RCC 7860 (cell line): ENCODE measurements at places on chromosomes 5 and 9.
A peak's percentile ranks its signal among the peaks of the same experiment; 100 is the strongest.

GRCh38 chr9:532707-533106, 308.8 kb upstream of the DMRT1 start:
- no peak for DNase-seq

GRCh38 chr5:165538065-165538464, 2032.6 kb downstream of the MAT2B start:
- DNase-seq, result no peak

GRCh38 chr9:107484117-107484723, 5.3 kb downstream of the KLF4 start:
- DNase-seq, result peak; percentile 69

GRCh38 chr9:74361508-74361907, 135.6 kb upstream of the RORB start:
- no peak for DNase-seq

DNA sequence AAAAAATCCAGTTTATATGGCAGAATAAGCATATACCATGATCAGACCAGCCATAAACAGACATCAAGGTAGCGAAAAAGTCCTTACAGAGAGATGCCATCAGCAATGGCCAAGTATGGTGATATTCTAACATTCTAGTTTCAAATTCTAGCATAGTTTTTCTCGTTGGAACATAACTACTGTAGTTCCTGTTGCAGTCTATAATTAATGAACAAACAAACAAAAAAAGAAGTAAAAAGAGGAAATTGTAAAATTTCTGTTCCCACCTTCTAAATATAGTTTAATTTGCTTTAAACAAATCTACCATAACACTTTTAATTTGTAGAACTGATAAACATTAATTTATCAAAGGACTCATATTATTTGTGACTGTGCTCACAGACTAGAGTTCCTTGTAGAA, 9.9 kb upstream of the CD180 start:
- DNase-seq, result no peak

DNA sequence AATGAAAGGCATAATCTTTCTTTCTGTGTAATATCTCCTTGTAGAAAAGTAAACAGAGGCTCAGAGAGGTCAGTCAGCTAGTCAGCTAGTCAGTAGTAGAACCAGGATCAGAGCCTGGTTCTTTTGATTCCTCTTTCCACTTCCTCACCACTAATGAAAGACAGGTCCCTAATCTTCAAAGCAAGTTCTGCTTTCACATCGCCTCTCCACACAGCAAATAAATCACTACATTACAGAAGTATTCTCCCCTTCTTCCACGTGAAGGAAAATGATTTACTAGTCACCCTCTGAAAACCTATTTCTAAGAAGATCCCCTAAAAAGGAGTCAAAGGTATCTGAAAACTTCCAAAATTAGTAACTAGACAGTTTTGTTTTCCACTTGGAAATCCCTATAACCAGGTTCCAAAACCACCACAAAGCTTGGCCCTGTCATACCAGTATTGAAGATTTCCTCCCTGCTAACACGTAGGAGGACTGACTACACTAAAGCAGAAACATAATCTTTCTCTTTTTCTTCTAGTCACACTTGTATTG, 140.5 kb upstream of the TARS1 start:
- DNase-seq, result no peak

DNA sequence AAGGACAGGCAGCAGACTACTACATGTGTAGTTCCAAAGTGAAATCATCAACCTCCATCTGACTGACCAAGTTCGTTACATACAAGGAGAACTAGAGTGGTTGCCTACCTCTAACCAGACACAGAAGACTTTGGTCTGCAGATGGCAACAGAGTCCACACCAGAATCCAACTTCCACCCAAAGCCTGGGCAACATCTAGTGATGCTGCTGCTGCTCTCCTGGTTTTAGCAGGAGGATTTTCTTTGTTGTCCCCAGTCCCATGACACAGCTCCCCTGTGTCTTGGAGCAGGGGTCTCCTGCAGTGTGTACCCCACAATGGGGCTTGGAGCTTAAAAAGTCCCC, 46.4 kb upstream of the APC start:
- no peak for DNase-seq

DNA sequence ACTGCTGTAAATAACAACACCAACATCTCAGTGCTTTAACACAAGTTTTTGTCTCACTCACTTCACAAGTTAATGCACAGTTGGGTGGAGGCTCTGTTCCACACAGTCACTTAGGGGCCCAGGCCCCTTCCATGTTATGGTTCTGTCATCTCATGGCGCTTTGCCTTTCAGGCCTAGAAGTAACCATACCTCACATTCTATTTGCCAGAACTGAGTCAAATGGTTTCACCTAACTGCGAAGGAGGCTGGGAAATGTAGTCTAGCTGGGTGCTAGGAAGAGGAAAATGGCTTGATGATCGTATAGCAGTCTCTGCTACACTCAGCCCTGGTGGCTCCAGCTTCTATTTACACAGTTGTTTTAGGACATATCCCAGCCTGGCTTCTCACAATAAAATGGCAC, 23.1 kb upstream of the MVB12B start:
- no peak for DNase-seq

DNA sequence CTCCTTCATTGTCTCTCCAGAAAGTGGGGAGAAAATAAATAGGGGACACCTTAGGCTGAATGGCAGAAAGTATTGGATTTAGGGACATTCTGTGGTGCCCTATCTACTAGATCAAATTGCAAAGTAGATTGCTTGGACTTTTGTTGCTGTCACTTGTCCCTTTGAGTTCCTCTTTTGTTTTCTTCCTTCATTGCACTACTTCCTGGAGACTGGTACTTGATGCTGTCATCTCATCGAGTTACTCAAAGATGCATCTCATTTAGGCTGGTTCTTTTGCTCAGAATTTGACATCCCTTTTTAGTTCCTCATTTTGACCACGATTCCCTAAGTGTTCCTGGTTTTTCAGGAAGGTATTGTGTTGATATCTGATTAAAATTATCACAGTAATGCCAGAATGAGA, 137.6 kb downstream of the ADGRV1 start:
- DNase-seq, result no peak

DNA sequence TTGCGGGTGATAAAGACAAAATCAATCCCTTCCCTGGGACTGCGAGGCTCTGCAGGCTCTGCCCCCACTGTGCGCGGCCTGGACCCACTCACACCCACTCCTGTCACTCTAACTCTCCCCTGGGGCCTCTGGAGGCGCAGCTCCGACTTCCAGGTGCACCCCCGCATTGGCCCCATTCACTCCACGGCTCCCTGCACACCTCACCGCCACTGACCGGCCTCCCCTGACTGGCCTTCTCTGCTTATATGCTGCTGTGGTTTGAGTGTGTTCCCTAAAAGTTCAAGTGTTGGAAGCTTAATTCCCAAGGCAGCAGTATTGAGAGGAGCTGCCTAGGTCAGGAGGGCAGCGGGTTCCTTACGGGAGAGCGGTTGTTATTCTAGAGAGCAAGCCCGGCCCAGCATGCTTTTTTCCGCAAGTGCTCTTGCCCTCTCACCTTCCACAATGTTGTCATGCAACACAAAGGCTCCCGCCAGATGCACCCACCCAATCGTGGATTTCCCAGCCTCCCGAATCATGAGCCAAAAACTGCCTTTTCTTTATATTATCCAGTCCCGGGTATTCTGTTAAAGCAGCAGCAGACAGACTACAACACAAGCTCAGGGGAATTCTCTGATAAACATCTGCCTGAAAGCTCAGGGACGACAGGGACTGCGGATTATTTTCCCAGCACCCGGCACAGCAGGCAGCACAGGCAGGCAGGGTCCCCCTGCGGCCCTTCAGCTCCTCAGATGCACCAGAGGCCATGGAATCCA, 73.5 kb upstream of the LRRTM2 start:
- no peak for DNase-seq

- no peak for DNase-seq
Measured at GRCh38 chr5:127423173-127423798, 94.2 kb upstream of the PRRC1 start.

- DNase-seq, result no peak
Measured at GRCh38 chr5:132483101-132483500, 7.5 kb downstream of the IRF1 start.

DNA sequence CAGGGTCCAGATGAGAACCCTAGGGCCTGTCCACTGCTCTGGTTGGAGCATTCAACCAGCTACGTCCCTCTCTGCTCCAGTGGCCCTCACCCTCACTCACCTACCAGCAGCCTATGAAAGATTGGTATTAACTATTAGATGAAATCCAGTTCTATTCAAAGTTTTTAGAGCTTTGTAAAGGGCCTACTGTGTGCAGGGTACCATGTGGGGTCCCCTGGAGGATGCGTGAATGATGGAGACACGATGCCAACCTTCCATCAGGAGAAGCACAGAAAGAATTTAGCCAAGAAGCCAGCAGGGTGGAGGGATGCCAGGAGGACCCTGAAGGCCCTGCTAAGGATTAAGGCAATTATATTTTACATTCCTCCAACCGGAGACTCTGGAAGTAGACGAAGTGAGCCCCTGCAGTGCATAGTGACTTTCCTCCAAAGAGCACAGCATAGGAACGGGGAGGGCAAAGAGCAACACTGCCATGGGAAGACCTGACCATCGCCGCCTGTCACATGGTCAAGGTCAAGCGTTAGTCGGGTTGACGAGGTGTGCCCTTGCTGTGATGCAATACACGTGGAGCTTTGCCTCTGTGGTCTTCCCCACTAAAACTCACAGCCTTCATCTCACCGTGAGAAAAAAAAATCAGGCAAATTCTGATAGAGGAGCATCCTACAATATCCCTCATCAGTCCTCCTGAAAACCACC, 22.8 kb upstream of the ANKRD33B start:
- no peak for DNase-seq

DNA sequence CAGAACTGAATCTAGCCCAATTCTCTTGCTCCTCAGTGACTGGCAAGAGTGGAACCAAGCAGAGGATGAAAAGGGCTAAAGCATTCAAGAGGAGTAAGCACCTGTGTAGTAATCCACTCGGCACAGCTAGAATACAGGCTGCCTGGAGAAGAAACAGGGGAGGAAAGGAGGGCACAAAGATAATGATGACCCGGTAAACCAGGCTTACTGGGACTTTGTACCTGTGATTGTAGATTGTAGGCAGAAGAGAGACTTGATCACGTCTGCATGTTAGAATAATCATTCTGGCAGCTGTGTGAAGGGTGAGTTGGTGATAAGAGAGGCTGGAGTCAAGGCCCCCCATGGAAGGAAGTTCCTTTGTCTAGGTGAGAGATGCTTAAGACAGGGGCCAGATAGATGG, 20.6 kb upstream of the TNFSF15 start:
- no peak for DNase-seq

- no peak for DNase-seq
Measured at GRCh38 chr5:56172241-56172640, 60.9 kb downstream of the ANKRD55 start.

GRCh38 chr9:72786948-72787347, 165.9 kb downstream of the ALDH1A1 start:
- no peak for DNase-seq

GRCh38 chr9:83538172-83538889, at the start of gene FRMD3:
TSS of gene FRMD3 (minus strand) at chr9:83538401. CDS start at chr9:83538231, 170 bp downstream.
- DNase-seq, result peak; percentile 53

- no peak for DNase-seq
Measured at GRCh38 chr5:10439692-10440091, 2.0 kb upstream of the ROPN1L start.

DNA sequence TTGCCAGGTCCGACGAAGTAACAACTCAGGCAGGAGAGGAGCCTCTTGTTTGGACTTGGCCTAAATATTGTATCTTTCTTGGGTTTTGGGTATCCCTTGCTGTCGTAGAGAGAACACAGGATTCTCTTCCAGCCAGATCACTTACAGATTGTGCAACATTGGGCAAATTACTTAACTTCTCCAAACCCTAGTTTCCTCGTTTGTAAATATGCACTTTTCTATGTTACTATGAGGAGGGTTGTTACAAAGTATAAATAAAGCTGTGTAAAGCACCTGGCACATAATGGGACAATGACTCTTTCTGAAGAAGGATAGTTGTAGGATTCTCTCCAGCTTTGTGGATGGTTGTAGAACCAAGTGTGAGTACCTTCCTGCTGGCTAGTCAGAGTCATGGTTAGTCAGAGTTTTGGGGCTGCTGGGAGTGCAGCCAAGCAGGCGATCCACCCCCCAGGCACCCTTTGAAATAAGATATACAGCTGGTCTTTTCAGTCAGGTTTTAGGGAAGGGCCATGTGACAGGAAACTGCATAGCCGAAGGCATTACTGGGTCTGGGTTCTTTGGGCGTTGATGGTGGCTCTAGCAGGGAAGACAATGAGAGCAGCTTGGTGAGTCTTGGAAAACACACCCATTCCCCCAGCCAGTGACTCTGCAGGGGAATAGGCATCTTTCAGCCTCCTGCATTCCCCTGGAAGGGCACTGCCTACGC, 49.9 kb upstream of the GDNF start:
- DNase-seq, result peak; percentile 76

DNA sequence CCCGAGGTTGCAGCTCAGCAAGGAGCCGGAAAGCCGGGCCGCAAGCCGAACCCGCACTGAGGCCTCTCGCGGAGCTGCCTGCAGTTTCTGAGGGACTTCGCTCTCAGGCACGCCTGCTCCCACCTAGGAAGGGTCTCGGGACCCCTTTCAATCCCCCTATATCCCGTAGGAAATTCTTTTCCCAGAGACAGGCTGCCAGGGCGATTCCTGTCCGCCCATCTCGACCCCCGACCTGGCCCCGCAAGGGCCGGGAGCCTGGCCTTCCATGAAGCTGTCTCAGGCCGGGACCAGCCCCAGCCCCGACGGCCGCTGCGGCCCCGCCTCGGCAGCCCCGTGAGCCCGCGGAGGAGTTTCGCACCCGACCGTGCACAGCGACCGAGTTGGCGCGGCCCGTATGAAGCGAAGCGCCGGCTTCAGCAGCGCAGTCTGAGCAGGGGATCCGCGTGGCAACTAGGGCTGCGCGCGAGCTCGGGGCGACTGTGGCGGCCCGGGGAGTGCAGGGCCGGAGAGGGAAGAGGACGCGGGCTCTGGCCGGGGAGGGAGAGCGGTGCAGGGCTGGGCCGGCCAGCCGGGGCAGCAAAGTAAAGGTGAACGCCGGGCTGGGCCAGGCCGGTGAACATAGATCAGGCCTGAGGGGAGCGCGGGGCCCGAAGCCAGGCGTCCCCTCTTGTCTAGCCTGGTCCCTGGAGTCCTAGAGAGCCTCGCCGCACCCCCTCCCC, 977 bp upstream of the PRDM12 start:
- DNase-seq, result no peak

DNA sequence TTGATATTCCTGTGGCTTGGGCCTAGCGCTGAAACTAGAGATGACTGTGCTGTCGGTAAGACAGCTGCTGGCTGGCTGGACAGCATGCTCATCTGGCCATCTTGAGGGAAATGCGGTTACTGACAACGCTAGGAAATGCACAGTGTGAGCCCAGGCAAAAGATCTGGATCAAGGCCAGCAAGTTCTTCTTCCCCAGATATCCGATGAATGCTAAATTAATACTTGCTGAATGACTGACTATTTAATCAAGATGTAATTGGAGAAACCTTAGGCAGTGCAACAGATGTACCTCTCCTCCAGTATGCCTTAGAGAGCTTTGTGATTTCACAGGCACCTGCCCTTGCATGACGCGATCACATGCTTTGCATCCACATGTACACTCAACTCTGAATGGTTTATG, 659.1 kb downstream of the EFNA5 start:
- no peak for DNase-seq

- no peak for DNase-seq
Measured at GRCh38 chr5:7376871-7377270, 19.1 kb upstream of the ADCY2 start.

- no peak for DNase-seq
Measured at GRCh38 chr5:129454461-129454860, 5.6 kb upstream of the ADAMTS19 start.

- DNase-seq, result no peak
Measured at GRCh38 chr5:150604894-150605440, 35.5 kb upstream of the SYNPO start.
